ENCODE measurements at places on chromosomes 16 and 17. TPM values are rescaled to one million over a fixed set of nuclear protein-coding genes. Genes with fewer than 3 reads are reported as not detected.

GRCh38 chr16:10543231-10543977 lies 37.0 kb downstream of the EMP2 start:
- H3K36me3 ChIP-seq = peaks cover 26% of the 10 kb centered on the region
- H3K4me1 ChIP-seq = no peaks in the 10 kb centered on the region
- H3K4me3 ChIP-seq = no peak overlapping the region

GRCh38 chr16:70706948-70707465 lies 21.2 kb upstream of the MTSS2 start:
- no peaks in the 10 kb centered on the region for H3K36me3 ChIP-seq
- H3K4me3 ChIP-seq = no peak overlapping the region
- no peaks in the 10 kb centered on the region for H3K4me1 ChIP-seq
- no peak overlapping the region for H3K27ac ChIP-seq
- no peaks in the 10 kb centered on the region for H3K27me3 ChIP-seq

GRCh38 chr17:43641416-43641815 lies 20.3 kb downstream of the MEOX1 start:
- H3K4me3 ChIP-seq = no peak overlapping the region
- no peaks in the 10 kb centered on the region for H3K4me1 ChIP-seq
- H3K36me3 ChIP-seq = no peaks in the 10 kb centered on the region
- no peak overlapping the region for H3K27ac ChIP-seq
- DNase-seq = no peak
- peaks cover 9% of the 10 kb centered on the region for H3K27me3 ChIP-seq

Gene CXCL16
- 1.2 TPM for total RNA-seq

Gene RNFT1
- 15.1 TPM for total RNA-seq

Gene PIK3R5
- total RNA-seq = 41.2 TPM

Gene NOG
- 6.7 TPM for total RNA-seq
